ENCODE measurements at places on chromosomes 6 and 20. TPM values are rescaled to one million over a fixed set of nuclear protein-coding genes. Genes with fewer than 3 reads are reported as not detected.

DNA sequence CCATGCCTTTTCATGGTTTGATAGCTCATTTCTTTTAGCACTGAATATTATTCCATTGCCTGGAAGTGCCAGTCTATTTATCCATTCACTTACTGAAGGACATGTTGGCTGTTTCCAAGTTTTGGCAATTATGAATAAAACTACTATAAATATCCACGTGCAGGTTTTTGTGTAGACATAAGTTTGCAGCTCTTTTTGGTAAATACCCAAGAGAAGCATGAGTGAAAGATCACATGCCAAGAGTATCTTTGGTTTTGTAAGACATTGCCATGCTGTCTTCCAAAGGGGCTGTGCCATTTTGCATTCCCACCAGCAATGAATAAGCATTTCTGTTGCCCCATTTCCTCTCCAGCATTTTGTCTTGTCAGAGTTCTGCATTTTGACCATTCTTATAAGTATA, 120.9 kb downstream of the MANEA start:
- no peak for DNase-seq

DNA sequence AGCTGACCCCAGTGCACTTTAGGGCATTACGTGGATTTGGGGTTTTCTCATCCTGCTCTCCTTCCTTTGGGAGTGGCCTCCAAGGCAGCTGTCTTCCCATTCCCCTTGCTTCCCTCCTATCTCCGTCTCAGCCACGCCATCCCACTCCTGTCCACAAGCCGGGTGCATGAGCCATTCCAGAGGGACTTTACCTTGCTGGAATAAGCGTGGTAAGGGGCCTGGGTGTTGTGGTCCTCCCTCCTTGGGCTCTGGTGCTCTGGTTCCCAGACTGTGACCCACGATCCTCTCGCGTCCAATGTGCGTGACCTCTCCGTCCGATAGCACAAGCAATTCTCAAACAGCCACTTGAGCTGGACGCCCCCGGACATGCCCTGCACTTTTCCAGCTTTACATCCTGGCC, 60.6 kb upstream of the NKX2-2 start:
- DNase-seq = no peak

DNA sequence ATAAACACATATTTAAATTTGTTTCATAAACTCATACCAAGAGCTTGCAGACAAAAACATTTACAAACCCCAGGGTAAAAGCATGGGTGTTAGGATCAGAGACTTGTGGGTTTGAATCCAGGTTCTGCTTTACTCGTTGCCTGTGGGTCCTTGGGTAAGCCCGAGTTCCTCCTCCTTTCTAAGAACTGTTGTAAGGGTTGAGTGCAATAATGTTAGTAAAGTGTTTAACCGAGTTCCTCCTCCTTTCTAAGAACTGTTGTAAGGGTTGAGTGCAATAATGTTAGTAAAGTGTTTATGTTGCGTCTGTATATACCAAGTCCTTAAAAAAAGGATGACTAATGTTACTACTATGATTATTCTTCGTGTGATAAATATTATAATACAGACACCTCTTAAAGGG, 18.7 kb downstream of the CCDC170 start:
- DNase-seq = no peak

GRCh38 chr6:52416629-52417151, 3.5 kb upstream of the EFHC1 start:
- DNase-seq = peak; percentile 55

DNA sequence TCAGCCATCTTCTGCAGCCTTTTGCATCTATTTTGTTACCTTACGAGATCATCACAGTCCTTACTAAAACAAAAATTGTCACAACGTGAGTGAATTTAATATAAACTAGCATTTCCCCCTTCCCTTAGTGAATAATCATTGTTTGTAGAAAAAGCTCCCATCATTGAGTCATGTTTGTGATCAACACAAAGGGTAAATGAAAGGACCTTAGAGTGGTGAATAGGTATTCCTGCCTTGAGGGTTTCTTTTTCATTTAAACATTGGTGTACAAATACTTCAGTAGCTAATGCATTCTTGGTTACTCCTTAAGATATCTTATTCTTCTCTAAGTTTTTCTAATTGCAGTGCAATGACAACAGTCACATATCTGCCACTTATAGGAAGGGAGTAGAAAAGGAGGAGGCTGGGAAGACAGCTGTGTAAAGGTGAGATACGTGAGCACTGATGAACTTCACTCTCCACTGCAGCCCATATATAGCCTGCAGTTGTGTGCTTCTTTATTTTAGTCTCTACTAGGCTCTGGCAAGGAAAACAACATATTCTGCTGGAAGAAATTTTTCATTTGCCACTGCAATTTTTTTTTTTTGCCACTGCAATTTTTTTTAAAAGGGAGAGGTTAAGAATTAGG, 27.8 kb downstream of the ADGRG6 start:
- no peak for DNase-seq

- no peak for DNase-seq
Measured at GRCh38 chr6:16212276-16212675, 26.1 kb upstream of the GMPR start.

The NR2E1 gene
- polyA plus RNA-seq = not detected

The FERMT1 gene
- 2.8 TPM for polyA plus RNA-seq

DNA sequence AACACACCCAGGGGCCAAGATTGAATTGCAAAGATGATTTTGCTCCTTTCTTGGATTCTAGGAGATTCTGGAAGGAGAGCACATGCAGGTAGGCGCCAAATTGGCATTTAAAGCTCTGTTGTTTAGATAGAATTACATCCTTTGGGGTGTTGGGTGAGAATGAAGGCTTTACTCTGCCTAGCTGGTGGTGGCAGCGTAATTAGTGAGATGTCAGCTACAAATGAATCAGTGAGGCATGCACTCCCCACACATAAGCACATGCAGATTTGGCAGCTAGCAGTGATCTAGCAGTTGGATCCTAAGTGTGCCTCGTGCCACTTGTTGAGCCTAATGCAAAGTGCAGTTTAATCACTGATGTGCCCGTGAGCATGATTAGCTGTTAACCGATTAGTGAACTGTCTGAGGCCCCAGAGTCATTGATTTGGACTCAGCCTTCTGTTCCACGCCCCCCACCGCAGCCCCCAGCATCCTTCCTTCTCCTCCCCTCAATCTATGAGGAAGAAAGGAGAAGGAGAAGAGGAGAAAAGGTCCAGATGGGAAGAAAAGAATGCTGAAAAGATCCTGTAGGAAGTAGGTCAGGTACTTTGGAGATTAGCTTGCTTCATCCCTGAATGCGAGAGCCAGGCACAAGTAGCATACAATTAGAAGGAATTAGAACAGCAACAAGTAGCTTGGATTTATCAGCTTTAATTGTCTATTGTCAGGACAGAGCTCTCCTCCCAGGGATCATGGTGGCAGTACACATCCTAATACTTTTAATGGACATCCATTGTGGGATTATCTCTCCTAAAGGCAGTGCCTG, 6.0 kb upstream of the PRDM1 start:
- no peak for DNase-seq

GRCh38 chr20:45097485-45098102, 3.3 kb downstream of the KCNS1 start:
- peak; percentile 26 for DNase-seq

DNA sequence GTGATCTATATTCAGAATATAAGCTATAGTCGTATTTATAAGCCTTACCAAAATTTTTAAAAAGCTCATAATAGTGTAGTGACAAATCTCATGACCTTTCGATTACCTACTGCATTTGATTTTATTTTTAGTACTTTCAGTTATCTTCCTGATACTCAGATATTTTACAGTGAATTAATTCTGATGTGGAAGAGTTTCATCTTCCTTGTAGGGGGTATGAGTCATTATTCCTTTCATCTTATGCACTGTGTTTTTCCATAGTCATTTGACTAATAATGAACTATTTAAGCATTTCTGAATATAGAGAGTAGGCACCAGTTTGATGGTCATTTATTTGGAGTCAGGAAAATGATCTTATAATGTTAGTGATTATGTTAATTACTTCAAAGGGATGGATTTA, 36.4 kb downstream of the HDGFL1 start:
- no peak for DNase-seq

DNA sequence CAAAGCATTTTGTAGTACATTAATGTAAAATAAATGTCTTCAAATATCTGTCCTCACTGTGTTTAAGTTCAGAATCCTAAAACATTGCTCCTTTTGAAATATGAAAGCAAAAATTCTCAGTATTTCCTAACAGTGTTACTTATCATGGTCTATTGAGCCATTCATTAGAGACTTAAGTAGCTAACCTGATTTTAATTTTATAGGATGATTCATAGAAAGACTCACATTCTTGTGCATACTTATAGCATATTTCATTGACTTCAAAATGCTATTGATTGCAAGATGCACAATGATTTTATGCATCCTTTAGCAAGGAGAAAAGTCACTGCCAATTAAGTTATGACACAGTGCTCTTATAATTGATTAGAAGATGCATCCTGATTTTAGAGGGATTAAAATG, 85.7 kb downstream of the HIVEP1 start:
- no peak for DNase-seq

- no peak for DNase-seq
Measured at GRCh38 chr6:97594844-97595243, 311.8 kb upstream of the MMS22L start.

- DNase-seq = no peak
Measured at GRCh38 chr6:35166116-35166515, 25.0 kb upstream of the TCP11 start.

The ZFAND3 gene
- polyA plus RNA-seq = 122 TPM

The DTNBP1 gene
- 16.7 TPM for polyA plus RNA-seq

DNA sequence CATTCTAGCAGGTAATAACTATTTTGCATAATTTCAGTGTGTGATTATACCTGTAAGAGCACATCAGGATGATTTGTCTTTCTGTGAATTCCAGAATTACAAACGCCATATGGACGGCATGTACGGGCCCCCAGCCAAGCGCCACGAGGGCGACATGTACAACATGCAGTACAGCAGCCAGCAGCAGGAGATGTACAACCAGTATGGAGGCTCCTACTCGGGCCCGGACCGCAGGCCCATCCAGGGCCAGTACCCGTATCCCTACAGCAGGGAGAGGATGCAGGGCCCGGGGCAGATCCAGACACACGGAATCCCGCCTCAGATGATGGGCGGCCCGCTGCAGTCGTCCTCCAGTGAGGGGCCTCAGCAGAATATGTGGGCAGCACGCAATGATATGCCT, 122.7 kb downstream of the TMEM242 start:
- no peak for DNase-seq

The TRIM10 gene
- polyA plus RNA-seq = 0.34 TPM

DNA sequence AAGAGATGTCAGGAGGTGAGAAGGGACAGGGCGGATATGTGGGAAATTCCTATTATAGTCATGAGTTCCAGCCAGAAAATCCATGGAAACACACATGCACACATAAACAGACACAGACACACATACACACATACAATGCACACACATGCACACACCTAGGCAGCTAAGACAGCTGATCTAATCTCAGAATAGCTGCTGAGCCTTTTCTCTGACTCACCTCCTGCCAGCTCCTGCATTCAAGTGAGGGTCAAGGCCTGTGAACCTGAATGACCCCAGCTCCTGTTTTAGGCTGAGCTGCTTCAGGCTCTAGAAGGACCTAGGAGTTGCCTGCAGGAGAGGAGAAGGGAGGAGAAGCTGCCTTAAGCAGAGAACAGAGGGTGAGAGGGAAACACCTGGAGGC, 21.6 kb upstream of the RAET1L start:
- DNase-seq = no peak

The HLA-DQA1 gene
- 4.3 TPM for polyA plus RNA-seq

DNA sequence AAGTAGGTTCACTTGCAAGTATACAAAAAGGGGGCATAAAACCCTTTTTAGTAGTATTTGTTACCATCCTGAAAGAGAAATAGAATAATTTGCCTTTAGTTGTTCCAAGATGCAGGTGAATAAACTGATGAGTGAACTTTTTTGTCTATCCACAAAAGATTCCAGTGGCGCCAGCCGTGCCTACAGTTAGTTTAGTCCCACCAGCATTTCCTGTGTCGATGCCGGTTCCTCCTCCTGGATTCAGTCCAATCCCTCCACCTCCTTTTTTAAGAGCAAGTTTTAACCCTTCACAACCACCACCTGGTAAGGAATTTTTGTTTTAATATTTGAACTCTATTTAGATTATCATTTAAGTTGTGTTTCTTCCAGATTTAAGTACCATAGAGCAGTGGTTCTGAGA, 90.9 kb downstream of the SCAF8 start:
- DNase-seq = no peak

The RFX6 gene
- polyA plus RNA-seq = 2.1 TPM

- DNase-seq = no peak
Measured at GRCh38 chr6:144194293-144194810, 44.0 kb downstream of the STX11 start.

DNA sequence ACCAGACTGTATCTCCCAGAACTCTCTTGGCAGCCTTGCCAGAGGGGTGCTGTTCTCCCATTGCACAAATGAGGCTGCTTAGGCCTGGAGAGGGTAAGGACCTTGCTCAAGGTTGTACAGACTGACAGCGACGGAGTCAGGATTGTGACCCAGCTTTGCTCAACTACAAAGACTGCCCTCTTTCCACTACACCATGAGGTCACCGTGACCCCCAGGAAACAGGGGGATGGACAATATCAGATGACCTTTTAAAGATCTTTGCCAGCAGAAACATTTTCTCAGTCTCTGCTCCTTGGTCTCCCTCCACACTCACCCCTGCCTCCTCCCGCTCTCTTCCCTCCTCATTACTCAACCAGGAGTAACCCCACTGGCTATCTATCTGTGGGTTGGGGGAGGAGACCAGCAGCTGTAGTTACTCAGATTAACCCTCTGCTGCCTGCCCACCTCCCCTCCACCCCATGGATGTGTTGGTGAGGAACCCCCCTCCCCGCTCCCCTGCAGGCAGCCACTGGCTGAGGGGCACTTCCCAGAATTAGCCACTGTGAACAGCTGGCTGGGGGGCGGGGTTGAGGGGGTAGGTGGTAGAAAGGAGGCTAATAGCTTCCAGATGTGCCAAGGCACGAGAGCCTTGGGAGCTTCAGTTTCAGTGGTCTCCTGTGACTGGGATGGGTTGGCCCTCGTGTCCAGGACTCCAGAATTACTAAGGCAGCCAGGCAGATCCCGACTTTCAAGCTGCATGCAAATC, 26.9 kb upstream of the MRPS18A start:
- DNase-seq = peak; percentile 67

DNA sequence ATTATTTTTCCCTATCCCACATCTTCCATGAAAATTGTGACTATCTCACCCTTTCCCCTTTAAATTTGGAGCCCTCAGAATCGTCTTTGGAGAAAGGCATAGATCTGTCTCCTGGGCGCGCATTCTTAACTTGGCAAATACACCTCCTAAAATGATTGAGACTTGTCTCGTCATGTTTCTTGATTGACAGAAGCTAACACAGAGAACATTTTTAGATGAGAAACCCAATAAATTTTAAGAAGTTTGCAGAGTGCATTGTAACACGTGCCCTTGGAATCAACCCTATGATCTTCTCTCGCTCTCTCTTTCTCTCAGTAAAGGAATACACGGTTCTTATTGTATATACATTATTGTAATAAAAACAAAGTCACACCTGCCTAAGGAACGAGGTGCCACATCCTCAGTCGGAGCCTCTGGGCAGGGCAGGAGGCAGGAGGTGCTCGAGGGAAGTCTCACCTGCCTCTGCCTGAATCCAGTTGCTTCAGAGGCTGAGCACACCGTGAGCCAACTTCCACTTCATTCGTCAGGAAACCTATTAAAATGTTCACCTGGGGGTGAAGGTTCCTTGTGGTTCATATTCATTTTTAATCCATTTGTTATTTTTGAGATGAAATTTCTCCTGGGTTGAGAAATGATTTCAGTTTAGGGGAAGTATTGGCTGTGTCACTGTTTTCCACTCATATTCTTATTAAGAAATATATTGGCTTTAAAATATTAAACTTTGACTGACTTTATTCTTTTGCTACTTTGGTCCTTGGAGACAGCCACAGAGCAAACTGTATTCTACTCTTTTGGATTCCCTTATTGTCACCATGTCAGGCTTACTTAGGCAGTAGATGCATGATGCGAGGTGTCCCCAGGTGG, 90.5 kb upstream of the THBS2 start:
- DNase-seq = no peak
